ENCODE measurements at places on chromosomes 3 and 15. TPM values are rescaled to one million over a fixed set of nuclear protein-coding genes. Genes with fewer than 3 reads are reported as not detected.

DNA sequence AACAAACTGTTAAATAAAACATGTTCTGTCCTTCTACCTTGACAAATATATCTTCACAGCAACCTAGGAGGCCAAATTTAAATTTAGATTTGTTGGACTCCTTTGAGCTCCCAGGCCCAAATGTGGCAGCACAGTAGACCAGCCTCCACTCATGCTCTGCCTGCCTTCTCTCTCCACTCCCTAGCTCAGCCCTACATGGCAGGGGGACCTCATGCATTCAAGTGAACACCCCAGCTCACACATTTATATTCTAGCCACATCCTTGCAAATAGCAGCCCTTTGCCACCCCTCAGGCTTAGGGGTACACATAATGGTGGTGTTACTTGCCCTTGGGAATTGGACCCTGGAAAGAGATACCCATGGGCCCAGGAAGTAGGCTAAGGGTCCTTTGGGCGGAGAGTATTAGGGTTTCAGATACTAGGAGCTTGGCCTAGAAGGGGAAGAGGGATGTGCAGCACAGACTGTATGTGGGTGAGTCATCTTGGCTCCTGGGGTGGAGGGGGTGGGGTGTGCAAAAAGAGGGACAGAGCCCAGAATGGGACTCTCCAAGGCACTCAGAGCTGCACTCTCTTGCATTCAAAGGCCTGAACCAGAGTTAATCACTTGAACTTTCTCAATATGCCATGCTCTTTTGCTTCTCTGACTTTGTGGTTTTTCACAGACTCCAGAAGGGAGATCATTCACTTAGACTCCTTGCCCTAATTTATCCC, 268.4 kb upstream of the ROPN1 start:
- peak; percentile 73 for DNase-seq

DNA sequence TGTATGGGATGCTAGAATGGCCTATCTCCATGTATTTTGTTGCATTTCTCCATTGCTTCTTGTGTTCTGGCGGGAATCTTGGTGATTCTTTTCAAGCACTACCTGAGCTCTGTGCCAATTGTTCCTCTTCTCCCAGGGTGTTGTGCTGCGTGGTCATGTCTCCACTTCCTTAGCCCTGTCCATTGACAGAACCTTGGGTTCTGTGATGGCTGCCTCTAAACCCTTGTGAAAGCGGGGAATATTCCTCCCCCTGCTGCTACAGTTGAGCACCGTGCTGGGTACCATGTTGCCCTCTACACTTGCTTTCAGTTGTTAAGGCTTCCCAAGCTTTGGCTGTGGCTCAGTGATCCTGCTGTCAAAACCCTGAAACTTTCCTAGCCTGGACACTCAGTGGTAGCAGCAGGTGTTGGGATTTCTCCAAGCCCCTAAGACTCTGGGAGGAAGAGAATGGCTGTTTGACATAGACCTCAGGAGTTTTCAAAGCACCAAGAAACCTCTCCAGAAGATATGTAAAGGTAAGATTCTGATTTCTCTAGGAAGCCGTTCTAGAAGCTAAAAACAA, 69.5 kb downstream of the MBNL1 start:
- DNase-seq: no peak

GRCh38 chr3:123202451-123202850, 708 bp downstream of the SEC22A start:
- DNase-seq: peak; percentile 2

- DNase-seq: peak; percentile 83
Observed at GRCh38 chr3:190339130-190339529, 16.9 kb upstream of the CLDN1 start.

DNA sequence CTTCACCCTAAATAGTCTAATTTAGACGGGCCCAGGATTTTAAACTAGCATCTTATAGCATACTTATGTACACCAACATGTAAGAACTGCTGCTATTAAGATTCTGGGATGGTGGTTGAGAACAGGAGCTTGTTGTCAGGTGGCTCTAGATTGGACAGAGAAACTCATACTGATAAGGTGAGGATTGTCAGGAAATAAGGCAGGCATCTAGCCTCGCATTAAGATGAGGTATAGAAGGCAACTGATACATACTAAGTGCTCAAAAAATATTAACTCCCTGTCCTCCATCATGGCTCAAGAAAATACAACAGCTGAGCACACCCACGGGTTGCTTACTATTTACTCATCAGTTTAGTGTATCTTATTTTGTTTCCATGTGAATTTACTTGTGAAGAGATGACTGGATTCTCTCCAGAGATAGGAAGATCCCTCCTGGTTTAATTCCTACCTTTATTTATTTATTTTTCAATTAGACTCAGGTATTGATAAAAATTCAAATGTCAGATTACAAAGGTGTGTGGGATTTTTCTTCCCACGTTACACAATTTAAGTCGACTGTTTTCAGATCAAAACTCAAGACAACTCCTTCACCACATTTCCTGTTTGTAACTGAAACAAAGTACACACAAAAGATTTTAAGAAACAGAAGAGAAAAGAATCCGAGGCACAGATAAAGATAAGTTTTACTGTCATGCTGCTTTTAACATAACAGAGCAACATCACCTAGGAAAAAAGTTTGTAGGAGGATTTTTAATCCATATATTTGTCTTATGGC, at the start of gene TRAT1:
TRAT1 (plus strand) TSS at position 664 of the 775 bp plus-strand sequence. CDS start 142 bp downstream, outside the sequence.
- DNase-seq: no peak

Gene TTLL13
- not detected for total RNA-seq

- peak; percentile 76 for DNase-seq
Observed at GRCh38 chr3:71056327-71056726, 527.2 kb downstream of the FOXP1 start.

GRCh38 chr3:65889707-65890099, 149.0 kb downstream of the MAGI1 start:
- no peak for DNase-seq

- peak; percentile 47 for DNase-seq
Observed at GRCh38 chr3:86563400-86563970, 427.5 kb downstream of the VGLL3 start.

DNA sequence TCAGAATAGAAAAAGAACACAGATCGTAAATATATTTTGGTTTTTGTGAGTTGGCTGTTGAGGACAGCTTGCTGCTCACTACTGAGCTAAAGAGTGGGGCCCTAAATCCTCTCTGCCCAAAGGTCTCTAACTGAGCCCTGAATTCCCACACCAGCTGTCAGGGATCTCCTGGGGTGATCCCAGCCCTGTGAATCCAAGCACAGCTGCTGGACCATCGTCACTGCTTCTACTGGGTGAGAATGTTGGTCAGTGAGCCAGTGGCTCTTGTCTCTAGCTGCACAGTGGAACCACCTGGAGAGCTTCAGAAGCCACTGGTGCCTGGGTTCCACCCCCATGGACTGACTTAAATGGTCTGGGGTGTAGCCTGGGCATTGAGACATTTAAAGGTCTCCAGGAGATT, 90.5 kb upstream of the IL12A start:
- DNase-seq: no peak

Gene CFAP100
- not detected for total RNA-seq

DNA sequence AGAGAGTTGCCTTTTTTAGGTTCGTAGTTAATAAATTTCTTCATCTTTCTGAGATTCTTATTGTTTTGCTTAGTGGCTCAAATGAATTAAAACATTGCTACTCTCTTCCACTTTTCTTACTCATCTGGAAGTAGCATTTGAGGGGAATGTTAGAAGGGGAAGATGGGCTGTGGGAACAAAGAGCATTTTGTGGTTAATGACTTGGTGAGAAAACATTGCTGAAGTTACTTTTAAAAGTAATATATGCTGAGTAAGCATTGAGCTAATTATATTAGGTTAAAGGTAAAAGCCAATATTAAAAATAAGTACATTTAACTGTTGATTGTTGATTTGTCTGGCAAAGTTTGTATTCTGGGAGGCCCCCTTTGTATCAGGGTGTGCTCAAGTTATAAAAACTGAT, 5.7 kb downstream of the MORF4L1 start:
- DNase-seq: peak; percentile 65

Gene GOLGA8M
- under 0.01 TPM for total RNA-seq

DNA sequence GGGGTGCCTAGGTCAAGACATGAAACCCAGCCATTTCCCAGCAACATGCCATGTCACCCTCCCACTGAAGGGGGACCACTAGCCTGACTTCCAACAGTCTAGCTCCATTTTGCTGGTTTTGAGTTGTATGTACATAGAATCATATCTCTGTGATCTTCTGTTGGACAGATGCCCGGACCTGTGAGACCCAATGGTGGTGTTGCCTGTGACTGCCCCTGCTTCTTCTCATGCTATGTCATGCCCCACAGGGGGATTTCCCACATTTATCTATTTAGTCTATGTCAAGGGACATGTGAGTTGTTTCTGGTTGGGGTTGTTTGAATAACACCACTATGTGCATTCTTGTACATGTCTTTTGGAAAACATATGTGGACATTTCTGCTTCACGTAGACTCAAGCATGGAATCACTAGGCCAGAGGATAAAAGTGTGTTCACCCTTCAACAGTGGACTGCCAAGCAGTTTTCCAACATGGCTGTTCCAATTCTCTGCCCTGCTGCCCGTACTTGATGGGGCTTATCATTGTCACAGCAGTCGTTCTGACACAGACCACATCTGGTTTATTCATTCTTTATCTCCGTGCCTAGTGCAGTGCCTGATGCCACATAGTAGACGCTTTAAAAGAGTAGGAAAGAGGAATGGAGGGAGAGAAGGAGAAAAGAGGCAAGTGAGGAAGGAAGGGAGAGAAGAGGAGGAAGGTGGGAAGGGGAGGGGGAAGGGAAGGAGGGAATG, 114.4 kb downstream of the TPRA1 start:
- DNase-seq: no peak
